Activated CD4-positive, alpha-beta T cell treated with anti-CD3 and anti-CD28 coated beads for 48 hours (primary cell): ENCODE measurements at places on chromosomes 2 and 18.

GRCh38 chr2:239934571-239935171 lies 90.5 kb downstream of the NDUFA10 start:
- DNase-seq = peak; percentile 76

GRCh38 chr2:113240915-113241911 lies 37.5 kb downstream of the PAX8 start:
- DNase-seq = peak; percentile 80

DNA sequence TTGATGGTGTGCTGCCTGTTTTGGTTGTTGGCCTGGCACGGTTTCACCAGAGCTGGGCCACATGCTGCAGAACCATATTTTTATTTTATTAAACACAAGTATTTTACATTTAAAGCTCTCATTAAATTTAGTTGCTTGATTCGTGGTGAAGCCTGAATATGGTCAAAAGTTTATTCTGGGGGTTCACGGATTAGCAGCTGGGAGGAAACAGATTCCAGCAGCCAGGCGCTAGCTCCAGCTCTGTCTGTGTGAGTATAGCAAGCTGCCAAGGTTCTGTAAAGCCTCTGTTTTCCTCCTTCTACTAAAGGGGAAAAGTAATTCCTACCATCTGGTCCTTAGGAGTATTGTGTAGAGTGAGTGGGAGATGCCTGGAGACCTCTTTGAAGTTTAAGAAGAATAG lies 22.5 kb downstream of the GATA6 start:
- DNase-seq = no peak

DNA sequence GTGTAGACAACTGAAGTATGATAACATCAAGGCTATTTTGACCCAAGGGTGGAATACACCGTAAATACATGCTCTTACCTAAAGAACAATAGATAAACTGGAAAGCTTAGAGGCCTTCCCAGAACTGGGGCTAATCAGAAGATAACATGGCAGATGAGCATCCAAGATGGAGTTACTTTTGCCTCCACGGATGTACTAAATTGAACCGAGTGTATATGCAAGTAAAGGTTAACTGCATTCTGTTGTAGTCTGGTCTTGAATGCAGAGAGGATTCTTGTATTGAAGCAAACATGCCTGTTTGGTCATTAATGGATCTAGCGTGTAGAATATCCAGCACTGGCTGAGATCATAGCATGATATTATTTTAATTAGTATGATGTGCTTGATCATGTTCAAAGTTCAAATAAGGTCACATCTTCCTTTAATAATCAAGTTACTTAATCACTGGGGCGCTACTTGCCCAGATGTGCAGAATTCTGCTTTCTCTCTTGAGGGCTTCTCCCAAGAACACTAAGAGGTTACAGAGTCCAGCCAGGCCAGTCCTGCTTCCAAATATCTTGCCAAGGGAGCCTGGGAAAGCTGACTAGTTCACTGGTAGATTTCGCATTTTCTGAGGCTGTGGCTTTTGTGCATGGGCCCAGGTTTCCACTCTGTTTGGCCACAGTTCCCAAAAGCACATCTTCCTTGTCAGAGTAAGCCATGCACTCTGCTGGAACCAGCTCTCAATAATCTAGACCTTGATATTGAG lies 37.5 kb upstream of the ACSL3 start:
- DNase-seq = no peak

GRCh38 chr2:98359986-98360385 lies 13.7 kb downstream of the CNGA3 start:
- DNase-seq = no peak

- DNase-seq = no peak
Measured at GRCh38 chr2:30030361-30030760, 109.0 kb upstream of the ALK start.

GRCh38 chr2:178246696-178247095 lies 52.4 kb downstream of the OSBPL6 start:
- no peak for DNase-seq

DNA sequence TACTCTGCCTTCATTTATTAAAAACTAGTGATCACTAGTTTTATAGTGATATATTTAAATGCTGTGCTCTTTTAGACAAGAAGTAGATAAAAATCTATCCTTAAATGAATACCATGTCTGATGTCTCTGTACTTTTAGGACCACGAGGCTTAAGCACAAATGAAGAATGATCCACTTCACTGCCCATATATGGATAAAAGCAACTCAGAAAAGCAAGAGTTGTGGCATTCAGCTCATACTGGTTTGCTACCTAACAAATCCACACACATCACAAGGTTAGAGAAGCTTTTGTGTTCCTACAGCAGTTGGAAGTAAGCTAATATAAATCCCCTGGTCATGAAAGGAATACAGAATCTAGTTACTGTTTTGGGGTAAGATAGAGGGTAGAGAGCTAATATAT lies 72.7 kb upstream of the LPIN2 start:
- no peak for DNase-seq

DNA sequence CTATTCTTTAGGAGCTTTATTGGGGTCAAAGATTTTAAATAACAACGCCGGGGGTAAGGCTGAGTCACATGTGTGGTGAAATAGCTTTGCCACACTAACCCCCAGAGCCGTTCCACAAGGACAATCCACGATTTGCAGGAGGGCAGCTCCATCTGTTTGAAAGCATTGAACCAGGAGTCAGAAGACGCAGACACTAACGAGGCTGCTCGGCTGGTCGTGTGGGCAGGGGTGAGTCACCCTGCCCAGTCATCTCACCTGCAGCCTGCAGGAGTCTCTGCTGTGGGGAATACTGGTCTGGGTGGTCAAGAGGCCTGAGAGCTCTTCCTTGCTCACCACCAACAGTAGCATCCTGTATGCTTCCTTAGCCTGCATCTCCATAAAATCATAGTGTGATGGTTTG lies 149.2 kb upstream of the NCK2 start:
- peak; percentile 47 for DNase-seq

- DNase-seq = no peak
Measured at GRCh38 chr2:119934319-119934718, 78.6 kb upstream of the EPB41L5 start.

DNA sequence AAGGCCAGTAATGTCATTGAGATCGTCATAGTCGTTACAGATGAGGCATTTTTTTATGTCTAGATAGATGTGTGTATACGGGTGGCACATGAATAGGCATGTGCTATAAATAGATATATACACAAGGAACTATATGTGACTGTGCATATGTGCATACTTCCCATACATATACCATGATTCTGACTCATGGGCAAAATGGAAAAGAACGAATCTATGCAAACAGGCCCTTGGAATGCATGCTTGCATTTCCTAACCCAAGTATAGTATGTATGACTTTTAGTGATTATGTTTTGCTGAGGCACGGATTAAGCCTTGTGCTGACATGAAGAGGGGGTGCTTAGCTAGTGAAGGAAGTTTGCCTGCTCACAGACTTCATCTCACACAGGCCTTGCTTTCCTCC lies 111.7 kb downstream of the BCL11A start:
- DNase-seq = no peak

GRCh38 chr2:63488118-63488713 lies 100.1 kb downstream of the WDPCP start:
- DNase-seq = peak; percentile 8

DNA sequence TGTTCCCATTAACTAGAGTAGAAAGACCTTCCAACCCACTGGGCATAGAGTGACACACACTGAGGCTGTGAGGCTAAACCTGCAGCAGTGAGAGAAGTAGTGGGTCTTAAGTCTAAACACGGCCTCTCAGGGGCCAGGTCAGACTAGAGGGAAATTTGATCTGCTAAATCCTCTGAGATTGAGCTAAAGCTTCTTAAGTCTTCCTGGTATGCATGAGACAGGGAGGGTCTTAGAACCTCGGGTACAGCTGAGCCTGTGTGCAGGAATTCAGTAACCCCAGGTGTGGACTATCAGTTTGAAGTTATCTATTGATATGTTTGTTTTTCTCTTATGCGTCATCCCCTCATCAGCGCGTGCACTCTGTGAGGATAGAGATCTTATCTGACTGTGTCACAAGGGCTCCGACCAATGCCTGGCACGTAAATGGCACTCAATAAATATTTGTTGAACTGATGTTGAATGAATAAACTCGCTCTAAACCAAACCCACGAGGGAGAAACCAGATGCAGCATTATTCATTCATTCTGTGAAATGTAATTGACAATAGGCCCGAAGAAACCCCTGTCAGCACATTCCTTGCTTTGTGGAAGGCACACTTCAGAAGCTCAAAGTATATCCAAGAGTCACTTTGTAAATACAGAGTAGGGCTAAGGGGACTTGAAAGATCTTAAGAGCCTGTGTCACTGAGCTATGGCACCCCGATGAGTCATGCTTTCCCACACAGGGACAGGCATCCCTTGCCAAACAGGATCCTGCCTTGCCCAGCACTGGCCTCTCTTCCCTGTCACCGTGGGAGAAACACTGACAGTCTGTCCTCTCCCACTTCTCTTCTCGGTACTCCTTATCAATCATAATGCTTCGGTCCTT lies 21.7 kb upstream of the RAB10 start:
- no peak for DNase-seq

- peak; percentile 27 for DNase-seq
Measured at GRCh38 chr2:100819370-100820272, at the start of gene NPAS2. Gene NPAS2, plus strand, starts transcription at chr2:100820139. Its CDS starts 84,616 bp downstream, at chr2:100904755.

DNA sequence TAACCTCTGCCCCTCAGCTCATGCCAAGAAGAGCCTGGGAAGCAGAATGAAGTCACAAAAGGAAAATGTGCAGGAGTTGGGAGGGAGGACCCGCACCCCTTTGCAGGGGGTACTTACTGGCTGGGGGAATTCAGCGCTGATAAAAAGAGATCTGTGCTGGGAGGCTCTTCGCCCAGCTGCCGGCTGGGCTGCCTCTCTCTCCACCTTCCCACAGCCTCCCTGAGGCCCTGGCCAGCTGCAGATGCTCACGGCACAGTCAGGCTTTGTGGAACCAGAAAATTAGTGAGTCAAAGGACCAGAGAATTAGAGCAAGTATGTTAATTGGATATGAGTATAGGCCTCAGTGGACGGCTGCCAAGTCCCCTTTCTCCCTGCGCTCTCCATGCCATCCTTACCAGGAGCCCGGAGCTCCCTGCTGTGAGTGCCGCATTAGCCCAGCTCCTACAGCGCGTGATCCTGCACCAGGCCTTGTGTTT lies 181.7 kb upstream of the SH3BP4 start:
- no peak for DNase-seq

- DNase-seq = no peak
Measured at GRCh38 chr2:54634564-54635511, 88.6 kb upstream of the EML6 start.

GRCh38 chr2:133315280-133315679 lies 253.0 kb downstream of the NCKAP5 start:
- no peak for DNase-seq

DNA sequence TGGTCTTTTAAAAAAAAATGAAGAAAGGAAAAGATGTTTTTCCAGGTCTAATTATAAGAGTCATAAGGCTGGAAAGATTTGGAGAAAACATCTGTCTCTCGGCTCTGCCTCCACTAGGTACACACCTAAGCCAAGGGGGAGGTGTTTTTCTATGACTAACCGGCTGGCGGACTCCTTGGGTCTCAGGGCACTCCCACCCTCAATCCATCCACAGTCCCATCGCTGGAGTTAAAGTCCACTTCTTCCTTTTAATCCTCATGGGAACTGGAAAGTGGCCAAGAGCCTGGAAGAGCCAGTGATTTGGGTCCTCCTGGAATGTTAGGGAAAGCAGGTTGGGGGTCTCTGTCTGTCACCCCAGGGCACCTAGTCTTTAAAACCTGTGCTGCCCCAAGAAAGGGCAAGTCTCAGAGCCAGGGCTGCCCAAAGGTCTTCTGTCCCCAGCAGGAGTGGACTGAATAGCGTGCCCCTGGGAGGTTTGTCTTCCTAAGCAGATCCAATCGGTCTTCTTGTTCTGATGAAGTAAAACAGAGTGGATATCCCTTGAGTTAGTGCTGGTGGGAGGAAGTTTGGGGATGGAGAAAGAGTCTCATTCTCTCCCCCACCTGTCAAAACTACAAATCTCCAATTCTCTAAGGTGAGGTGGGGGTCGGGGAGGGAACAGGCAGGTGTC lies 66.4 kb downstream of the MCFD2 start:
- no peak for DNase-seq

DNA sequence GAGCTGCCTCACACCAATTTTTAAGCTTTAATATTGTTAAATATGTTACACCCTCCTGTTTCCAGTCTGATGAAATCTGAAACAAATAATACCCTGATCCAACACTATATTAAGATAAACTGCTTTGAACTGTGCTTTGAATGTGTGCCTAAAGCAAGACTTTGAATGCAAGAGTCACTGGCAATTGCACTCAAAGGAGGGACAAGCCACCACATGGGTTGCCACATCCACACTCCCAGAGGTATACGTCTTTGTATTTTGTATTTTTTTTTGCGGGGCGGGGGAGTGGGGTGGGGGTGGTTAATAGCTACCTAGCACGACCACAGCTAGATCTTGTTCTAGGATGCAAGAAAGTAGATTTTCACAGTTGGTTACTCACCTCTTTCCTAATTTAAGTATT lies 1.8 kb upstream of the ZEB2 start:
- no peak for DNase-seq

DNA sequence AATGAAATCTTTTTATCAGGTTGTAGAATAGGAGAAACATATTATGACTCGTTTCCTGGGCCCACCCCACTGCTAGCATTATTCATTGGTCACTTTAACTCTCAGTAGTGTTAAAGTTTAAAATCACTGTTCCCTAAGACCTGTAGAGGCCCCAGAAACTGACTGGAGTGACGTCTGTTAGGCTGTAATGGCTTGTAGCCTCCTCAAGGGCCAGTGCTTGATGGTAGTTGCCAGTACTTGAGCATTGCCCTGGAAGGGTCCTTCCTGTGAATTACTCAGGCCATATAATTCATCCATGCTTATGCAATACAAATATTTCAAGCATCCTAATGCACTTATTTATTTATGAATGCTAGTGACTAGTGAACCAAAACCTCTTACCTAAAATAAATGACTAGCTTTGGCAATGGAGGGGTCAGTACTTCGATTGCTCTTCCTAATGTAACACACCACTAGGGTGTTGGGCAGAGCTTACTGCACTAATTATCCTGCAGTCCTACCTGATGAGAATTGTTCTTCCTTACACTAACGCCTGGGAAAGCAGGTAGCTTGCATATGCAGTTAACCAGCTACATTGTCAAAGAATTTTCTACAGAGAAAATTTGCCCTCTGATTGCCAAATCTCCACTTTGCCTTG lies 31.2 kb downstream of the ARHGAP25 start:
- DNase-seq = no peak

GRCh38 chr2:128550801-128551416 lies 232.2 kb upstream of the HS6ST1 start:
- DNase-seq = no peak

DNA sequence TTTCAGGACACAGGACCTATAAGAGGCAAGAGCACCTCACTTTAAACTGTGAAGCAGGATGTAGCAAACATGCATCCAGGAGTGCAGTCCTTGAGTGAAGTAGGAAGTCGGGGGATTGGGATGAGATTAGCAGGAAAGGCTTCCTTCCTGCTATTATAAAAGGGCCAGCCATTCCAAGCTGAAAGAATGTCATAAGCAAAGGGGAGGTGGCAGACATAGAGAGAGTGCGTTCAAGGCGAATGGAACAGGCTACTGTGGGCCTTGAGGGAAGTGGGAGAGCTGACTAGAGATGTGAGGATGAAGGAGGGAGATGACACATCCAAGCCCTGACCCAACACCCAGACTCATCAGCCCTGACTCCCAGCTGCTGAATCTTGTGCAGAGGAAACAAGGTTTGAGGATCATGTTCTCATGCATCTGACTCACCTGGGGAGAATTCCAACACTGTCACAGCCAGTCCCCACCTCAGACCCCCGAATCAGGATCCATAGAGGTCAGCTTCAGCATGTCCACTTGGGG lies 63.9 kb downstream of the GYPC start:
- DNase-seq = no peak

GRCh38 chr18:69447886-69448285 lies 47.2 kb downstream of the DOK6 start:
- no peak for DNase-seq
